ENCODE measurements at places on chromosomes 16 and 17.

DNA sequence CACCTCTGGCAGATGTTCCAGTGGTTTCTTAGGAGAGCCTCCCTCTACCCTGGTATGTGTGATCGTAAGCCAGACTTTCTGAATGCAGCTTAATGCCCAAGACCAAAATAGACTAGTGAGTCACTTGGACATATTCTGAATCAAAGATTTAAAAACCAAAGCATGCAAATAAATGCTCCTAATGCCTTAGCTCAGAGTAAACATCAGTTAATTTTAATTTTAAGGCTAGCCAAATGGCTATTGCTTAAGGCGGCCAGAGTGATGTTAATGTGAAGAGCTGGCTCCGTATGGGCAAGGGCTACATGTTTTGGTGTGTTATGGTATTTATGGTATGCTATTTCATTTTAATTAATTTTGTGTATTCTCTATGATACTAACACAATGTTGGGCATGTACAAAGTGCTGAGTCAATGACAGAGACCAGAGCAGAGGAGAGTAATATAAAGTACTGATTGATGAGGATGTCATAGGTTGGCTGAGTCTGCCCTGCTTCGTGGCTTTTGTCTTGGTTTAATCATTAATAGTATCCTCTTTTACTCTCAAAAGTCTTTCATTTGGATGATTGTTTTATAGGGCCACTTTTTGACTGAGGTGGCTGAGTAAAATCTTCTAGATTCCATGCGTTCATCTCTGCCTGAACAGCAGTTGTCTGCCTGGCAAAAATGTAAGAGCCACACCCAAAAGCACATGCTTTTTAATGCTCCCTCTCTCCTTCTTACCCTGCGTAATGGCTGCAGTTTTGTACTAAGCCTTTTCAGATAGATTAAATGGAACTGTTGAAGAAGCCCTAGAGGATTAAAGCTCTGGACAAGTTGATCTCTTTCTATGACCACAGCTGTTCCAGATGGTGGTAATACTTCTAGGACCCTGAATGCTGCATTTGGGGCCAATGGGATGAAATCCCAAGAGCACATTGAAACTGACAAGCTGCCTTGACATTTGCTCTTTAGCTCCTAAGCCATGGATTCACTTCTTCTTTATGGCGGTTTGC is 59.6 kb downstream of the MAP2K6 start:
- no peak for DNase-seq

DNA sequence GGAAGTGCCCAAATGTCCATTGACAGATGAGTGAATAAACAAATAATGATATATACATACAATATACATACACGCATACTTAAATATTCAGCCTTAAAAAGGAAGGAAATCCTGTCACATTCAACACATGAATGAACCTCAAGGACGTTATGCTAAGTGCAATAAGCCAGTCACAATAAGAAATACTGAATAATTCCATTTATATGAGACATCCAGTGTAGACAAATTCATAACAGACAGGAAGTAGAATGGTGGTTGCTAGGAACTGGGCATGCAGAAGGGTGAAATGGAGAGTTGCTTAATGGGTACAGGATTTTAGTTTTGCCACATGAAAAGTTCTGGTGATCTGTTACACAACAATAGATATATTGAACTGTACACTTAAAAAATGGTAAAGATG is 8.8 kb upstream of the ITGB4 start:
- DNase-seq, result no peak

DNA sequence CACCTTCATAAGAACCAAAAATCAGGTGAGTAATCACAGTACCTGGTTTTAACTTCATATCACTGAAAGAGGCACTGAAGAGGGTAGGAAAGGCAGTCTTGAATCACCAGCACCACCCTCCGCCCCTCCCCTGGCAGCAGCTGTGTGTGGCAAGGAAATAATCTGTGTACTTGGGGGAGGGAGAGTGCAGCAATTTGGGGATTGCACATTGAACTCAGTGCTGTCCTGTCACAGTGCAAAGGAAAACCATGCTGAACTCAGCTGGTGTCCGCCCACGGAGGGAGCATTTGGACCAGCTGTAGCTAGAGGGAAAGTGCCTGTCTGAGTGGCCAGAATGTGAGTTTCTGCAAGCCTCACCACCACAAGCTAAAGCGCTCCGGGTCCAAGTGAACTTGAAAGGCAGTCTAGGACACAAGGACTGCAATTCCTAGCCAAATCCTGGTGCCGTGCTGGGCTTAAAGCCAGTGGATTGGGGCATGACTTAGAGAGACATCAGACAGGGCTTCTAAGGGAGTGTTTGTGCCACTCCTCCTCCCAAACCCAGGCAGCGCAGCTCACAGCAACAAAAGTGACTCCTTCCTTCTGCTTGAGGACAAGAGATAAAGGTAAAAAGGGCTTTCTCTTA is 39.7 kb upstream of the ALDH3A1 start:
- DNase-seq, result no peak

GRCh38 chr17:78673395-78673794 is 96.2 kb upstream of the DNAH17 start:
- no peak for DNase-seq

GRCh38 chr16:51557670-51558069 is 406.6 kb upstream of the SALL1 start:
- no peak for DNase-seq

GRCh38 chr16:31242206-31242605 is 17.6 kb upstream of the ITGAM start:
- no peak for DNase-seq

DNA sequence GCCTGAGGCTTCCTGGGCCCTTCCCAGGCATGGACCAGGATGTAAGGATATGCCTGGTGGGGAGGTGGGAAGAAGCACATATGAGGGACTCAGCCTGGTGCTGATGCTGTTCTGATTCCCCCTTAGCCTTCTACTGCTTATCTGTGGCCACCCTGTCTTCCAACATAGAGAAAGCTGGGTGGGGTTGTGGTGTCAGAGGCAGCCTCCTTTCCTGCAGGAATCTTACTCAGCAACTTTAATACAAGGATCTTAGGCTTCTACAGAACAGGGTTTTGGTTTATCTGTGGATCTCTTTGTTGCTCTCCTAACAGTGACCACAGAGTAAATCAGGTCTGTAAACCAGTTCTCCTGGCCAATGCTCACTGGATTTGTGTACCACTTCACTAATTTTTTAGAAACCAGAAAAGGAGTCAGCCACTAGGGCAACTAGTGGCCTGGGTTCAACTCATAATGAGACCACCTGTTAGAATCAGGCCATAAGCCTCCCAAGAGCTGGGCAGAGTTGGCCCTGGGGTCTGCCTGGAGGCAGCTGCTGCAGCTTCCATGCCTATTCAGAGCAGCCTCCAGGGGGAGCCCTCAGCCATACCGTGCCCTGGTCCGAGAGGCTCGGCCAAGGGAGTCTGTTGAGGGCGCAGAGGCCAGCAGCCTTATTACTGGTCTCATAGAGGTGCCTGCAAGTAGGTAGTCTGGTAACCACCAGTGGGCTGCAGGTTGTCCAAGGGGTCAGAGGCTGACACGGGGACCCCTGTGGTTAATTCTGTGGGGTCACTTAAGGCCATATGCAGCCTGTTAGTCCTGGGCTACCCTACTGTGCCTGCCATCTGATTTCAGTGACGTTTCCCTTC is 7.1 kb downstream of the HAS3 start:
- DNase-seq, result no peak

- no peak for DNase-seq
Observed at GRCh38 chr16:50910736-50911100, 168.8 kb downstream of the CYLD start.

DNA sequence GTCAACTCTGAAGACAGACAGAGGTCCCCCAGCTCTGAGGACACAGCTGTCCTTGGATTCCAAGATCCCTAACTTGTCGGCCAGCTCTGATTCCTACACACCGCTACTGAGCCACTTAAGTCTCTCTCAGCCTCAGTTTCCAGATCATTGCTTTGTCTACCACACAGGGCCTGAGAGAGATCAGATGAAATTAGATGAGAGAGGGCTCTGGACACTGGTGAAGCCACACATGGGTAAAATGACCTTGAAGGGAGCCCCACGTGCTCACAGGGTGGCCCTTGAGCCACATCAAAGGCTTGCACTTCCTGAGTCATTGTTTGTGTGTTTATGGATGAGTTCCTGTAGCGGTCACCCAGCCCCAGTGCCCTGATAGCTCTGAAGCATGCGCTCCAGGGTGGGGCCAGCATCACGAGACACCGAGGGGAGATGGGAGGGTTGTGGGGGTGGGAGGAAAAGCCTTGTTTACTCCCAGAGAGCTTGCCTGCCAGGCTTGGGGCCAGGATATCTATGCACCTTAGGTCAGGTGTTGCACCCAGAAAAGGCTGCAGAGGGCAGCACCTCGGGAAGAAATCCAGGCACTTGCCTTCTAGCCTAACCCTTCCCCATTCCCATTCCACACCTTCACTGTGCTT is 32.7 kb upstream of the SLC6A2 start:
- no peak for DNase-seq

DNA sequence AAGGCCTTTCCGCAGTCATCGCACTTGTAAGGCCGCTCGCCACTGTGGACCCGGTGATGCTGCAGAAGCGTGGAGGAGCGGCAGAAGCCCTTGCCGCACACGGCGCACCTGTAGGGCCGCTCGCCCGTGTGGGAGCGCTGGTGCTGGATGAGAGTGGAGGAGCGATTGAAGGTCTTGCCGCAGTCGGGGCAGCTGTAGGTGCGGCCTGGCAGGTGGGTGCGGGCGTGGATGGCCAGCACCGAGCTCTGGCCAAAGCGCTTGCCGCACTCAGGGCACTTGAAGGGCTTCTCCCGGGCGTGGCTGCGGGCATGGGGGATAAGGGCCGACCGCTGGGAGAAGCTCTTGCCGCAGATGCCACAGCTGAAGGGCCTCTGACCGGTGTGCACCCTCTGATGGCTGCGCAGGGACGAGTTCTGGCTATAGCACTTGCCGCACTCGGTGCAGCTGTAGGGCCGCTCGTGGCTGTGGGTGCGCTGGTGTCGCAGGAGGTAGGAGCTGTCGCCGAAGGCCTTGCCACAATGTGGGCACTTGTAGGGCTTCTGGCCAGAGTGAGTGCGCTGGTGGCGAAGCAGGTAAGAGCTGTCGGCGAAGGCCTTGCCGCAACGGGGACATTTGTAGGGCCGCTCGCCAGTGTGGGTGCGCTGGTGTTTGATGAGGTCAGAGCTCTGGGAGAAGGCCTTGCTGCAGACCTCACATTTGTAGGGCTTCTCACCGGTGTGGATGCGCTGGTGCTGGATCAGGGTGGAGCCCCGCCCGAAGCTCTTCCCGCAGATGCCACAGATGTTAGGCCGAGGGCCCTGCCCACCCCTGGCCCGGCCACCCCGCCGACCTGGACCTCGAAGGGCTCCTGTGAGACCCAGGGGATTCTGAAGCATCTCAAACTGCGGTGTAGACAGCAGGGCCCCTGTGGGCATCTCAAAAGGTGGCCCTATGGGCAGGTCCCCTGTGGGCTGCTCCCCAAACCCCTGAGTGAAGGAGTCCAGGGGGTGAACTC is 1.5 kb downstream of the ZNF768 start:
- DNase-seq, result no peak

- no peak for DNase-seq
Observed at GRCh38 chr17:6427279-6427781, 7.6 kb downstream of the AIPL1 start.

DNA sequence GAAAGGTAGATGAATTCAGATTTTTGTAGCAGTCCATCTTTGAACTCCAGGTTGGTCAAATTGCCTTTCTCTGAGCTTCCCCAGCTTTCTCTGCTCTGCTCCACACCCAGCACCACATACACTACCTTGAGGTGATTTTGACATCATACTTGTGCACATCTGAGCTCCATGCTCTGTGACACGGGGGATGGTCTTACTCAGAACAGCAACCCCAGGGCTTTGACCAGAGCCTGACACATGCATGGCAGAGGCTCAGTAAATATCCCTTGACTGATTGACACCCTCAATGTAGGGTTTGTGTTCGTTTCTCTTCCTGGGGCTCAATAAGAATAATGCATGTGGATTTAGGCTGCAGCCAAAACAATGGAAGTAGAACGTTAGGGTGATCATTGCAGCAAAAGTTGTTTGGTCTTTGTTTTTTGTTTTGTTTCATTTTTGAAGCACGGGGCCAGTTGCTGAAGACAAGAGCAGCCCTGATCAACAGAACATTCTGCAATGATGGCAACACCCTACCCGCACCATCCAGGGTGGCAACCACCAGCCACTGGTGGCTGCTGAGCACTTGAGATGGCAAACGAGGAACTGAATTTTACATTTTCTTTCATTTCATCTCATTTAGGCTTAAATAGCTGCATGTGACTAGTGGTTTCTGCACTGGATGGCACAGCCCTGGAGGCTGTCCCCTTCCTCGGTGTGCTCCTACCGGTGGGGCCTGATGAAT is 224.8 kb upstream of the TNRC6C start:
- DNase-seq, result no peak

GRCh38 chr16:49810831-49811230 is 45.1 kb downstream of the ZNF423 start:
- no peak for DNase-seq

DNA sequence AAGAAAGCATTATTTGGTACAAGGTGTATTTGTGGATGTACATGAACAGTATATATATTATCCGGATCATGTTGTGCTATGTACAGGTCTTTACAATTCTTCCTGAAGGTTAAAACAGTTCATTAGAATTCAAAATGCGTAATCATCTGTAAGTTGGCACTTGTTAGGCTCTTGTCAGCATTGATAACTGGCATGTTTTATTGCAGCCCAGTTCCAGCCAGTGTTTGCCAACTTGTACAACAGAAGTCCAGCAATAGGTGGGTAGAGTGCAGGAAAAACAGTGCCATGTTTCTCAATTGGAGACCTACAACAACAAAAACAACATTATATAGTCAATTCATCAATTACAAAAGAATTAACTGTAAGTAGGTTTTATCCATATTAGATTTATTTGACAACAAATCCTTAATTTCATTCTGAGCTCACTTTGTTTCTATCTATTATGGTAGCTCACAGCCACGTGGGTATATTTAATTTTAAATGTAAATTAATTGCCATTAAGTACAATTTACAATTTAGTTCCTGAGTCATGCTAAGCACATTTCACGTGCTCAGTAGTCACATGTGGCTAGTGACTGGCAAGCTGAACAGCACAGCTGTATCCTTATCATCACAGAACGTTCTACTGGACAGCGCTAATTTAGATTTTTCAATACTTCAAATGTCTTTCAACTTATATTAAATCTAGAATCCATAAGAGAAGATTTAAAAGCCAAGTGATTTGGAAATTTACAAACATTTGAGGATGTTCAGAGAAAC is 8.6 kb upstream of the ANKFY1 start:
- DNase-seq, result no peak

GRCh38 chr17:55760643-55761355 is 9.9 kb downstream of the PCTP start:
- DNase-seq, result no peak

DNA sequence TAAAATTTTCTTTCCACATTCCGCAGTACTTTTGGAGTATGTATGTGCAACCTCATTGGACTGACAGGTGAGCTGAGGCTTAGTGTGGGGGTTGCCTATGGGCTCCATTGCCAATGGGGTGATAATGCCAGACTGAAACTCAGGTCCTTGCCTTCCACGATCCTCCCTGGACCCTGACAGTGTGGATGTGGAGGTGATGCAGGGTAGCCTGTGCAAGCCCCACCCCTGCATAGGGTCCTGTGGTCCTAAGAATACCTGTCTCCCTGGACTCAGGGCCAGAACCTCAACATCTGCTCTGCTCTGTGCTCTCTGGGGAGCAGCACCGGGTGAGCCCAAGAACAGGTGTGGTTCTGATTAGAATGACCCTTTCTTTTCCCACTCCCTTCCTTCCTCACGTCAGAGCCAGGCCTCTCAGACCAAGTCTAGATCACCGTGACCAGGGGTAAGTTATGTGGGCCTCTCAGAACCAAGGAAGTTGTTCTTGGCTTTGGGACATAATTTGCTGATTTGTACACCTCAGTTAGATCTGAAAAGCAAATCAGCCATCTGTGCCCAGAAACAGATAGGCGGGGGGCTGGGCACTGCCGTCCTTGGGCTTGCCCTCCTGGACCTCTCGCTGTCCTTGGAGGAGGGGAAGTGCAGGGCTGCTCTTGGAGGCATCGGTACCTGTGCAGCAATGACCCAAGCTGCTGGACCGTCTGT is 8.4 kb upstream of the TNS4 start:
- no peak for DNase-seq
